Activated CD8-positive, alpha-beta memory T cell treated with anti-CD3 and anti-CD28 coated beads for 1 hour (primary cell): ENCODE measurements at places on chromosomes 2 and 18.

DNA sequence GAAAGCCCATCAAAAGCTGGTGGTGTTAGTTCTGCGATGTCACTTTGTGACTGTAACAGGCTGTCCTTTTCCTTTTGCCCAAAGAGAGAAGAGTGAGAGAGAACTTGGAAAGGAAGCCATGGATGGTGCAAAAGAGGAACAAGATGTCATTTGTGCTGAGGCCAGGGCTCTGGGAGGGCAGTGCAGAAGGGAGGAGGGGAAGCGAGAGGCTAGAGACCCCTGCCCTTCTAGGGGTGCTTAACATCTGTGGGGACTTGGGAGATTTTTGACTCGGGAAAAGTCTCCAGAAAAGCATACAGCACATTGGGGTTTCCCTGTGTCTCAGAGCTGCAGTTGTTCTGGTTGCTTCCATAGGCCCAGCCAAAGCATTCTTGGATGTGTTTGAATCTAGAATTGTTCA is 49.6 kb downstream of the ZBTB7C start:
- no peak for DNase-seq

- DNase-seq, result no peak
These were observed 41.4 kb upstream of the RNU4ATAC start for GRCh38 chr2:121489284-121489683.

- DNase-seq, result no peak
These were observed 114.0 kb downstream of the CYP26B1 start for GRCh38 chr2:72033636-72034035.

GRCh38 chr2:29014331-29014730 is 33.2 kb downstream of the TOGARAM2 start:
- DNase-seq, result no peak

DNA sequence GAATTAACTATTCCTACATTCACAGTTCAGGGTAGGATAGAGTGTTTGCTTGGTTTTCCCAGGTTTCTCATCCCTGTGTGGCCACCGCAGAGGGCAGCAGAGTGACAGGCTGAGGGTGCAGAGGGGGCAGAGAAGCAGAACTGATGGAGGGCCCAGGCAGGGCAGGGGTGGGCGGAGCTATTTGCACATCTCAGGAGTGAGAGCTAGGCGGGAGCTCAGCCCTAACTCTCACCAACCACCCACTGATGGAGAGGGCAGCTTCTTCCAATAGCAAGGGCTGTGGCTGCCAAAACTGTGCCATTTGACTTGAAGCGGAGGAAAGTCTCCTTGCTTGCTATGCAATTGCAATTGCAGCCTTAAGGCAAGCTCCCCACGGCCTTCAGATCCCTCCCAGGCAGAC is 12.0 kb upstream of the DARS1 start:
- DNase-seq, result no peak

GRCh38 chr18:70124139-70124538 is 81.3 kb downstream of the RTTN start:
- DNase-seq, result no peak

DNA sequence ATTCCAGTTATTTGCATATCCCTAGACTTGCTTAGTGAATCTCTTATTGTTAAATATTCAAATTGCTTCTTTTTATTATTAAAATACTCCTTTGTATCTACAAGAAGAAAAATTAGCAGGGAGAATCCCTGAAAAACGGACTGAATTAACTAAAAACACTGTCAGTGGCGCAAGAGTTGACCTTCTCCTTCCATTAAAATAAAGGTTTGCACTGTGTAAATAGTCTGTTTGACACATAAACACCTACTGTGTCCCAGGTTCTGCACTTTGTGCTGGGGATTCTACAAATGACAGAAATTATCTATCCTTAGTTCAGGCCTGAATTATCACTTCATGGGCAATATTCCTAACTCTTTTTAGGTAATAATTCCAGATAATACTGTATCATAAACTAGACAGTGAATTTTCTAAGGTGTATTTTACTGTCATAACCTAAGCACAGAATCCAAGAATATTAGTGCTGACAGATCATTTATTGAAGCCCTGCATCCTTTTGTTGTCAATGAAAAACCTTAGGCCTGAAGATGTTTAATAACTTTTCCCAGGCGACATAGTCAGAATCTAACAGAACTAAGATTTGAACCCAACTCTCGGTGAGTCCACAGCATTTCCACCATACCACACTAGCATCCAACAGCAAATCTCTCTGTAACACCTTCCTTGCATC is 17.0 kb upstream of the BMP10 start:
- DNase-seq, result no peak

- no peak for DNase-seq
These were observed 1.1 kb upstream of the MAL start for GRCh38 chr2:95024371-95024770.

DNA sequence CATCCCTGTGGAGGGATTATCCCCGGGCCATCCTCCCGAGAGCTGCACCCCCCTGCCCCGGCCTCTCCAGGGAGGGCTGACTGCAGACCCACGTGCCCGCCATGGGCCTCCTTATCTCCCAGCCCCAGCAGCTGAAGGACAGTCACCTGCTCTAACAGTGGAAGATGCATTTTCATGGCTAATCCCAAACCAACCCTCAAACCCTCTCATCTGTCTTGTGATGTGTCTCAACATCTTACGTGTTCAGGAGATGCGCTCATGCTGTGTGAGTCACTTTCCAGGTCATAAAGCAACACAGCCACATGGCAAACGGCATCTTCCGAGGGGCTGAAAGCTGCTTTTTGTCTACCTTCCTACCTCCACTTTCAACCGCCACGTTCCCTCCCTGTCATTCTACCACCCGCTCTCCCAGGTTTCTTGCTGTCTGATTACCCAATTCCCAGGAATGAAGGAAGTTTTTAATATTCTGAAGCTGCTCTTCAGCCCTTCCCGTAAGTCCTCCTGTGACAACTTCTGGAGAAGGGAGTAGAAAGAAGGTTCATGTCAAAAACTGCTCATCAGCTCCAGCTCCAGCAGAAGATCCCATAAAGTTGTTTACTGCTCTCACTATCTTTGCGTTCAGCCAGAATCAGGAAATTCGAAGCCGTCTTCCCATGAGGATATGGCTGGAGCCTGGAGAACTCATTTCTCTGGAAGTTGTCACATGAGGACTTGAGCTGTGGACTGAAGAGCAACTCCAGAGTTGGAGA is 54.5 kb downstream of the MBP start:
- no peak for DNase-seq
